T-cell (primary cell): ENCODE measurements at places on chromosomes 3 and 15.

GRCh38 chr3:59481776-59482400 lies 432.1 kb upstream of the CFAP20DC start:
- no peak for DNase-seq

GRCh38 chr3:134201201-134202130 lies 49.2 kb downstream of the RYK start:
- no peak for DNase-seq

DNA sequence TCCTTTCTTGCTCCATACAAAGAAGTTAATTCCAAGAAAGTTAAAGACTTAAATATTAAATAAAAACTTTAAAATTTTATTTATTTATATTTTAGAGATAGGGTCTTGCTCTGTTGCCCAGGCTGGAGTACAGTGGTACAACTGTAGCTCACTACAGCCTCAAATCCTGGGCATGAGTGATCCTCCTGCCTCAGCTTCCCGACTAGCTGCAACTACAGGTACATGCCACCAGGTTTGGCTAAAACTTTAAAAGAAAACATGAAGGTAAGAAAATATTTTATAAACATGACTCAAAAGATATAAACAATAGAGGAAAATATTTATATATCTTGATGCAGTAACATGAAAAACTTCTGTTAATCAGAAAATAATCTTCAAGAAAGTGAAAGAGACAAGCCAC lies 33.2 kb downstream of the ADIPOQ start:
- DNase-seq = no peak

DNA sequence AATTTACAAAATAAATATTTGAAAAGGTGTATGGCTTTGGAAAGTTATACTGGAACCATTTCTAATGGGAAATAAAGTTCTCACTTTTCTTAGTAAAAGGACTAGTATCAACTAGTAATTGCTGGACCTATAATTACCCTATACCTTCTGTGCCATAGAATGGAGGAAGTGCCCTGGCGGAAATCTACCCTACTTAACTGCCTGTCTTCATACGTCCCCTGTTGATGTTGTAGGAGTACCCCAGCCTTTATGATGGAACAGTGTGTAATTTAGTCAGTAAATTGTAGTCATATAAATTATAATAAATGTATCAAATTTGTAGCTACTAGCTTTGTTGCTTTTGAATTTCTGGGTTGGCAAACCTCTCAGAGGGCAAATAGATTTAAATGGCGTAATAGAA lies 149.9 kb downstream of the LPP start:
- no peak for DNase-seq

DNA sequence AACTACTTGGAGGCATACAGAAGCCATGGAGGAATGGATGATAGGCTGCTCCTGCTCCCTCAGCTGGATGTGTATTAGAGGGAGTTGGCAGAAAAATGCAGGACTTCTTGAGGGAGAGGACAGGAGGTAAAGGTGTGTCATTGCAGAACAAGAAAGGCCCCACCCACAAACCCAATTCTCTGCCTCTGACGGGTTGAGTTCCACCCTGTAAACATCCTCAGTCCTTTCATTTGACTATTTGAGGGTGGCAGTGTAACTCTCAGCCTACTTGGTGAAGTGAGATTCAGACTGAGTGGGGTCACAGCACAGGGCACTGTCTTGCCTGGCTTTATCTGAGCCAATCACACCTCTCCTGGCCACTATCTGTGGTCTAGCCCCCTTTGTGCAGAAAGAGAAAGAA lies at the start of gene TPRG1:
TSS of gene TPRG1 (plus strand) at position 265 of the 400 bp plus-strand sequence. CDS start 35,414 bp downstream, outside the sequence.
- DNase-seq = no peak

GRCh38 chr15:100310041-100310405 lies 31.8 kb downstream of the ADAMTS17 start:
- no peak for DNase-seq

DNA sequence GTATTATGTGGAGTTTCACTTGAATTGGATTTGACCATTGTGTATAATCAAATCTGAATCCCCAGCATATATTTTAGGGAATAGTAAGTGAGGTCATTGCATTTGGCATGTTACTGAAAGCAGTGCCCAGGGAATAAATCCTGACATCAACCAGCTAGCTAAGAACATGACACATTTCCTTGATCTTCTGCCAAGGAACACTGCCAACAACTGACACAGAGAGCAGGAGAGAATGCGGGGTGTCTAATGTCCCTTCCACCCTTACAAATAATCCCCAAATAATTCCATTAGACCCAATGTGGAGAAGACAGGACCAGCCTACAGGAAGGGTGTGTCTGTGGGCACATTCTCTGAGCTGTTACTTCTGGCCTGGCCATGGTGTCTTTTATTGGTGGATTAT lies 30.6 kb upstream of the UBE3A start:
- DNase-seq = no peak

GRCh38 chr3:134644731-134645514 lies 5.9 kb downstream of the KY start:
- DNase-seq = no peak

- no peak for DNase-seq
These were observed 45.8 kb upstream of the GOLIM4 start for GRCh38 chr3:168141405-168141998.

DNA sequence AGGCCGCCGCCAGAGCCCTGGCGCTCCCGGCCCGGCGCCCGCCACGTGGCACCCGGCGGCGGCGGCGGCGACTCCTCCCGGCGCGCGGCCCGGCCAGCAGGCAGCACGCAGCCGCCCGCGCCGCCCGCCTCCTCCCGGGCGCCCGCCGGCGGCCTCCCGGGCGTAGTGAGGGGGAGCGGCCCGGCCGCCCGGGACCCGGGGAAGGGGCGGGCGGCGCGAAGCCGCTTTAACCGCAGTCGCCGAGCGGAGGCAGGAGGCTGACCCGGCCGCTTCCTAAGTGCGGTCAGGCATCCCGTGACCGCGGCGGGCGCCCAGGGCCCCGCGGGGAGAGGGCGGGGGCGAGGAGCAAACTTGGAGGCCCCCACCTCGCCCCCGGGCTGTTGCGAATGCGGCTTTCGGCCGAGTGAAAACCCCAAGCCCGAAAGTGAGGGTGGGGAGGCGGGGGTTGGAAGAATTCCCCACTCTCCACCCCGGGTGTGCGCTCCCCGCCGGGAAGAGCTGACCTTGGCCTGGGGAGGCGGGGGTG lies 1.7 kb upstream of the HES1 start:
- peak; percentile 55 for DNase-seq

DNA sequence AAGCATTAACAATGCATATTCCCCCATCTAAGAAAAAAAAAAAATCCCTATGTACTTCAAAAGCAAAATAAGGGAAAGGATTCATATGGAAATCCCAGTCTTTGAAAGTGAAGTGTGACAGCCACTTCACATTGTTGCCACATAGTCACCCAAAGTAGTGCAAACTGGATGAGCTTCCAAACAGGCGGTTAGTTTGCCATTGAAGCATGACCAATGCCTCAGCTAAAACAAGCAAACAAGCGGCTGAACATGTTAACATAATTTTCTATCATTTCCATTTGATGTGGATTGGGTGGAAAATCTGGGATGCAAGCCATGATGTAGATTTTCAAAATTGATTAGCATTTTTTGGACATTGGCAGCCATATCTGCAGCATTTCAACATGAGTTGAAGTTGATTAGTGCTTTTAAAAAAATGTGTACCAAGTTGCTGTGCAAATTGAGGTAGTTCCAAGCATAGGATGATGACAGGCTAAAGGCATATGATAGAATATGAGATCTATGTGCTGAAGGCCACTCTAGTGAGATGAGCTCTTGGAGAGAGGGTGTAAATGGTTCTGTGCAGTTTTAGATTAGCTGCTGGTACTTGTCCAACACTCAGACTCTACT lies 405.2 kb downstream of the NR2F2 start:
- DNase-seq = no peak

DNA sequence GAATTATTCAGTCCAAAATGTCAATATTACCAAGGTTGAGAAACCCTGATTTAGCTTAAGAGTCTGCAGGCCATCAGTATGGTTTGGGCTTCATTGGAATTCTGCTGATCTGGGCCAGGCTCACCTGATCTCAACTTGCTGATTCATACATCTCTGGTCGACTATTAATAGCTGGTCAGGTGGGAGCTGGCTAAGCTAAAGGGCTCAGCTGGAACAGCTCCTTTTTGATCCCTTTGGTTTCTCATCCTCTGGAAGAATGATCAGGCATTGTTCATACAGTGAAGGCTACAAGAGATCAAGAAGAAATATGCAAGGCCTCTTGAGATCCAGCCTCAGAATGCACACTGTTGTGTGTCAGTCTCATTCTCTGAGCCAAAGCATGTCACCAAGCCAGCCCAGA lies 123.3 kb upstream of the MME start:
- no peak for DNase-seq

GRCh38 chr3:58484045-58484721 lies 7.7 kb upstream of the KCTD6 start:
- DNase-seq = no peak

- no peak for DNase-seq
These were observed 35.6 kb upstream of the RAB11A start for GRCh38 chr15:65833501-65834205.

- no peak for DNase-seq
These were observed 33.5 kb downstream of the CCDC13 start for GRCh38 chr3:42739401-42740158.

DNA sequence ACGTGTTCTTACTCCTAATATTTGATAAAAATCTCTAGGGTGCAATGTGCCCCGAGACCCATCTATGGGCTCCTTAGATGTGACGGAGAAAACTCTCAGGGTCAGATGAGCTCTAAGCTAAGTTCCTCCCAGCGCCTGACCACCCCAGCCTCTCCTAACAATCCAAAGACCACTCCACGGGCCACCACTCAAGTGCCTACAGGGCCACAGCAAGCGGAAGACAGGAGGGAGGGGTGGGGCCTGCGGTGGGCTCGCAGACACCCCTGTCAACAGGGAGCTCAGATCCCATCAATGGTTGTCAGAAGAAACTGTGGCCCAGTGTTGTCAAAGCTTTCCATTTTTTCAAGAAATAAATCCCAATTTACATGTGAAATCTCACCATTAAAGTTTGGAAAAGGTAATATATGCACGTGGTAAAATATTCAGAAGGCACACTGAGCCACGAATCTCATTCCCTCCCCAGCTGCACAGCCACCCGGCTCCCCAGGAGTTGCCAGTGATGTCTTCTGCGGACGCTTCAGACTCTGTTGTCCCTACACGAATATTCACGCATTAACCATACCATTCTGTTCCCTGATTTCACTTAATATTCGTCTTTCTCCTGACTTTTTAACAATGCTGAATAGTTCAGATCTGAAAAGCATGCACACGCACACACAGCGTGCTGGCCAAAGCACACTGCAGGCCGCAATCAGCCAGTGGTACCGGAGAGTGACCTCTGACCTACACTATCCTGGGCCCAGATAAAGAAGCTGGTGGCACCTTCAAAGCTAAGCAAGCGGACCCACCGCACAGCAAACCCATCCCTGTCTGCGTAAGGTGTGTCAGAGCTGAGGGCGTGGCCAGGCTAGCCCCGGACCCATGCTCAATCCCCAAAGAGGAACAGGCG lies 19.1 kb downstream of the TNK2 start:
- no peak for DNase-seq

DNA sequence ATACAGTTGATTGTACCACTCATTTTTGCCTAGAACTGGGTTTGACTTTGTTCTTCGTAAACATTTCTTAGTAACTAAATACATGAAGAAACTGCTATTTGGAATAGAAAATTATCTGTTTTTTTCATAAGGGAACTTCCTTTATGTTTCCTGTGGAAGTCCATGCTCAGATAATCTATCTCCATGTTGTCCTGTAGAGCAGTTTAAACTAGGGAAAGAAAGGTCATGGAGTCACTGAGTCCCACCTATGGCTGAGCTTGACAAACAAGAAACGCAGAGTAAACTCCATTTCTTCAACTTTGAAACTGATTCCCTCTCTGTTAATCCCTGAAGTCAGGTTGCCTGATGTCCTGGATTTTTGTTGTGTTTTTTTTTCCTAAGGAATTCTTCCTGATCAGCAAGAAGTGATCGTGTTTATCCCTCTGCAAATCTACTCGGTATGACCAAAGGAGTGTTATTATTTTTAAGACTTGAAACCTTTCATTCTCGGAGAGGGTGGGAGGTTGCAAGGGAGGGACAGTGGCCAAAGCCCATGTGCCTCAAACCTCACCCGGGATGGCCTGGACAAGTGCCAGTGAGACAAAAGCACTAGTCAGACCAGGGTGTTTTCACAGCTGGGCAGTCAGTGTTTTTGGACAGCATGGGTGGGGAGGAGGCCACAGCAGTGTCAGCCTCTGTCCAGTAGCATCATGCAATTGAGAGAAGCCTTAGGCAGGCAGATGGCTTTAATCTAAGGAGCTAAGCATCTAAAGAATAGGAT lies 129.8 kb upstream of the PHLDB2 start:
- no peak for DNase-seq

DNA sequence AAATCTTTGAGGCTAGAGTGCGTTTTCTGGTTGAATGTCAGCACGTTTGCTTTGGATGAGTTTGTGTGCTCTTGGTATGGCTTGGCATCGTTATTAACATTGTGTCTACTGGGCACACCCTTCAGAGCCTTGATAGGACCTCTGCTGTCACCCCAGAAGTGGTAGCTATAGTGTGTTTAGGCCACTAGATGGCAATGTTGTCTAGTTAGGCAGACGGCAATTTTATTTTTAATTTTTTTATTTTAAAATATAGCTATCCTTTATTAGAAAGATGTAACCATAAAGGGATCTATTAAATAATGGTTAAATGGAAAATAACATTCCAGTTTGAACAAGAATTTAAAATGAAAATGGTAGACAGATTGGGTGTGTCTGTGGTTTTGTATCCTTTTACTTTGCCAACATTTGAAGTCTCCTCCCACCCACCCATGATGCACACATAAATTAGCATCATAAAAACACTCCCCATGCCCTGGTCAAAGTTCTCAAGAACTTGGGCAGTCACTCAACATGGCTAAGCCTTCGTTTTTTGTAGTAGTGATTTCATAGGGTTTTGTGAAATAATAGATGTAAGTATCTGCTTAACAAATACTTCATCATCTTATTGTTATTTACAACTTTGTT lies 200.7 kb downstream of the KCNH8 start:
- DNase-seq = no peak
